KBM-7 (cell line): ENCODE measurements at places on chromosomes 7 and 10.

DNA sequence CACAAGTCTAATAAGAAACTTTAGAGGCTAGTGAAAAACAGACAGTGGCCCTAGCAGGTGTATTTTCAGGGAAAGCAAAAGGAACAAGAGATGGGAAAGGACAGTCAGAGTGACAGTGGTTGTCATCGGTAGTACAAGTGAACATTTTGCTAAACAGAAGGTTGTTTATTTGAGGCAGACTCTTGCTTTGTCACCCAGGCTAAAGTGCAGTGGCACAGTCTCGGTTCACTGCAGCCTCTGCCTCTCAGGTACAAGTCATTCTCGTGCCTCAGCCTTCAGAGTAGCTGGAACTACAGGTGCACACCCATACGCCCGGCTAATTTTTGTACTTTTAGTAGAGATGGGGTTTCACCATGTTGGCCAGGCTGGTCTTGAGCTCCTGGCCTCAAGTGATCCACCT is 195.8 kb downstream of the RELN start:
- no peak for DNase-seq

- DNase-seq = no peak
Measured at GRCh38 chr10:78779339-78779955, 289.3 kb upstream of the ZMIZ1 start.

- no peak for DNase-seq
Measured at GRCh38 chr10:28631896-28632583, 45.3 kb upstream of the BAMBI start.

GRCh38 chr7:114419441-114420272 is 5.0 kb downstream of the FOXP2 start:
- DNase-seq = no peak
